ENCODE measurements at places on chromosomes 1 and 21.

DNA sequence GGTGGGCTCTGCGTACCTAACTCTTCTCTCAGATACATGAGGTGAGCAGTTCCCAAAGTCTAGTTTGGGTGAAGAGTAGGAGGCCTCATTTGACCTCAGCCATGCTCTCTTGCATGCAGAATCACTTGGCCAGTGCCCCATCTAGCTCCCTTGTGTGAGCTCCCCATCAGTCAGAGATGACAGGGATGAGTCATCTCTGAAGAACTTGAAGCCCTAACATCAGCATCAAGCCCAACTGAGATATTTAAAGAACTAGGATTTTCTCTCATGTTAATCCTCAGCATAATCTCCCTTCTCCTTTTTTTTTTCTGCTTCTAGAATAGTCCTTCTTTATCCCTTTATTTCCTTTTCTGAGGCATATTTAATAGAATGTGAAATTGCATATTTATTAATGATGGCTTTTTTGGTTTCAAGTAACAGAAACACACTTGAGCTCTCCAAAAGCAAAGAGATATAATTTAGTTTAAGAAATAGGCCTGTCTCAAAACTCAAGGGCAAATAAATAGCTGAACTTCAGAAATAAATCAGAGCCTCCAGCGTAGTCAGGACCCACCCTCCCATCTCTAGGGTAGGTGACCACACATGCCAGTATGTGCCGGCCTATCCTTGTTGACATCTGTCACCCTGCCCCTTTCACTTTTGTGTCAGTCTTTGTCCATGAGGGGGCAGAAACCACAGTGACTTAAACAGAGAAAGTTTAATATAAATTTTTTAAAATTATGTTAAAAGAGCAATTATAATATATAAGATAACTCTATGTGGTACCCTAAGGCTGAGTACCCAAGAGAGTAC lies 112.3 kb downstream of the TSEN15 start:
- no peak for DNase-seq

DNA sequence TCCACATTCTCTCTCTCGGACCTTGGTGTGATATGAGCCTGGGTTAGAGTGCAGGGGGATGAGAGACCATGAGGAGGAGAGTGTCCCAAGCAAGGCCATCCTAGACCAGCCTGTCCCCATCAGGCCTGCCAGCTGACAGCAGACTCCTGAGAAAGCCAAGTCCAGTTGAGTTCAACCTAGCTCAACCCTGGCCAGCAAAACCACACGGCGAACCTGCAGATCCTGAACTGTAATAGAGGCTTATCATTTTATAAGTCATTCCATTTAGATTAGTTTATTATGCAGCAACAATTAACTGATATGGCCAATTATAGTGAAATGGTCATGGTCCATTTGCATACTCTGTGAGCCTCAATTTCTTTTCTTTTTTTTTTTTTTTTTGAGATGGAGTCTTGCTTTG lies 36.4 kb upstream of the ARHGEF10L start:
- no peak for DNase-seq

- DNase-seq, result peak; percentile 75
These were observed 221.1 kb downstream of the NPHP4 start for GRCh38 chr1:5770981-5771765.

DNA sequence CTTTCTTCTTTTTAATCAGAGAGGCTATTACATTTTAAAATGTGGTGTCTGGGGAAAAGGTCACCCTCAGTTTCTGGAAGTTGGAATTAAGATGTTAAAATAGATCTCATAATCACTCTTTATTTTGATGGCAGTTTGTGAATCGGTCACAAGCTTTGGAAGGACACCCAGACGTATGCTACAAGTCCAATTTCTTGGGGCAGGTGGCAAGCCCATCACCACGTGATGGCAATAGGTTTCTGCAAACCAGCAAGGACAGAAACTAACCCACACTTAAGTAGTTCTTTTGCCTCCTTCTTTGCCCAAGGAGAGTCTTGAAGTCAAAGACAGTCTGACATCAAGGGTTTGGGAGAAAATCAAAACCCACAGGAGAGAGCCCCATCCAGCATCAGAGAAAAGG lies 72.9 kb downstream of the C1orf87 start:
- DNase-seq, result no peak

DNA sequence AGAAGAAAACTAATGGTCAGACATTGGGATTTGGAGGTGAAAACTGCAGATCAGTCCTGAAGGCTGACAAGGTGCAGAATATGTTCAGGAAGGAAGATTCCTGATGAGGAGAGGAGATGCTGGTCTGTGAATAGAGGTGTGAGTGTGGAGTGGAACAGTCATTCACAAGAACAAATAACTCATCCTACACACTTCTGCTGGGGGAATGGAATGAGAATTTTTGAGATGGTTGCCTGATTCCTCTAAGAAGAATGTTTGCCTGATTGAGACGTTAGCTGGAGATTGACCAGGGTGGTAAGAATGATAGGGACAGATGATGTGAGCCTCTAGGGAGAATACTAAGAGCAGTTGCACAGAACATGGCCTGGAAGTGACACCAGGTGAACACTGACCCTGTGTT lies 4.1 kb downstream of the S100A7 start:
- no peak for DNase-seq

DNA sequence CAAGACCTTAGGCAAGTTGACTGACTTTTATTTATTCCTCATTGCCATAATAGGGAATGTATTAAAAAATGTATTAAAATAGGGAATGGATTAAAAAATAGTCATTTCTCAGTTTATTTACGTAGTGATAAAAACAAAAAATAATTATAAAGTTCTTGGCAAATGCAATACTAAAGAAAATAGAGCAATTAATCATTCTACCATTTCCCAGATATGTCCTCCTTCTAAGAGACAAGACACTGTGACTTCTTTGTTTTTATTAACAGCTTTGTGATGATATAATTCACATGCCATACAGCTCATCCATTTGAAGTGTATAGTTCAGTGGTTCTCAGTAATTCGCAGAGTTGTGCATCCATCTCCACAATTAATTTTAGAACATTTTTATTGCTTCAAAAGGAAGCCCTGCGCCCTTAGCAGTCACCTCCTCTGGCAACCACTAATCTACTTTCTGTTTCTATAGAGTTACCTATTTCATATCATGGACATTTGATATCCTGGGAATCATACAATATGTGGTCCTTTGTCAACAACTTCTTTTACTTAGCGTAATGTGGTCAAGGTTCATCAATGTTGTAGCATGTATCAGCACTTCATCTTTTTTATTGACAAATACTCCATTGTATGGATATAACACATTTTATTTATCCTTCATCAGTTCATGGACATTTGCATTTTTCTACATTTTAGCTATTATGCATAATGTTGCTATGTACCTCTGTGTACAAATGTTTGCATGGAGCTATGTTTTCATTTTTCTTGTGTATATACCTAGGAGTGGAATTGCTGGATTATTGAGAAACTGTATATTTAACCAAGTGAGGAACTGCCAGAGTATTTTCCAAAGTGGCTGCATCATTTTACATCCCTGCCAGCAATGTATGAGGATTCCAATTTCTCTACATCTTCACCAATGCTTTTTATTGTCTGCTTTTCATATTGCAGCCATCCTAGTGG lies 5.6 kb downstream of the TBX19 start:
- DNase-seq, result no peak

DNA sequence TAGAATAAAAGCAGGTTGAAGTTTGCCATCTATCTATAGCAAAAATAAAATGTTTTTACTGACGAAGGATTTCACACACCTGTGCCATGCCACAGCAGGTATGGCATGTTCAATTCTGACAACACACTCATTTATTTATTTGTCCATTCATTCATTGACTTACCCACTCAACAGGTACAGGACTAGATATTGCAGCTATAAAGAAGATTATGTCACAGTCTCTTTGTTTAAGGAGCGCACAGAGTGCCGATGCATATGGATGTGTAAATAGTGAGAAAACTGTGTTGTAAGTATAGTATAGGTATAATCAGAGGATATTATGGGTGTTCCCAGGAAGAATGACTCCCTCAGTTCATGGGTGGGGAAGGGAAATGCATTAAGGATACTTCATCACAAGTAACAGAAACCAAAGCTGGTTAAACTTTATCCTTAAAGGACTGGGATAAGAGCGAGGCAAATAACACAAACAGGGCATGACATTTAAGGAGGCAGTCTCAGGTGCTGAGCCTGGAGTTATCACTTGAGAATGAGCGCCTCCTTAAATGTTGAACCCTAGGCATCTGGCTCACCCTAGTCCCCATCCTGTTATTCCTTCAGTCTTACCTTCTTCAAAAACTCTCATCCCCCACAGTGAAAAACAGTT lies 7.9 kb upstream of the ZRANB2 start:
- no peak for DNase-seq

DNA sequence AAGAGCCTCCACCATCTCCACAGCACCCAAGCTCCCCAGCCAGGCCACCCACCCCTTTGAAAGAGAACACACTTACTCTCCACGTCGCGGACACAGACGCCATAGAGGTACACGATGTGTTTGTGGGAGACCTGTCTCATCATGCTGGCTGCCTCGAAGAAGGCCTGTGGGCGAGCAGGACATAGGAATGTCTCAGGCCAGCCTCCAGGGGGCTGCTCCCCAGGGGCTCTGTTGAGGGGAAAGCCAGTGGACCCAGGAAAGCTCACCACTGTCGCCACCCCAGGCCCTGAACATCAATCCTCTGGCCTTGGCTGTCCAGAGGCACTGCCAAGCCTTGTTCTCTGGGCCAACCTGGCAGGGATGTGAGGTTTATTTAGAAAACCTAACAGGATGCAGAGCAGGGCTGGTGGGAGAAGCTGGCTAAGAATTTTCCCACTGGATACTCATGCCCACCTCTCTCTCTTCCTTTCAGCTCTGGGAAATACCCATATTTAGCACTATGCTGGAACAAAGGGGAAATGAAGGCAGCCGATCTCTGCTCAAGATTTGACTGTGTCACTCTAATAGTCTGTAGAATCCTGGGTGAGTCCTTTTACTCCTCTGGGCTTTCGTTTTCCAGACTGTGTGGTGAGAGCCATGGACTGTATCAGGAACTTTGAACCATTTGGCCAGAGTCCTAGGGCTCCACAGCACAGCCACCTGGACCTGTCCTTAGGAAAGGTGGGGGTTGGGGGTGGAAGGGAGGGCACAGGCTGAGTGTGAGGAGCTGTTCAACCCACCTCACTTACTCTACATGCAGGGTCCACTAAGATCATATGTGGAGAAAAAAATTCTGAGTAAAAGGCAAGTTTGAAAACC lies 101.9 kb downstream of the RAVER2 start:
- DNase-seq, result no peak

GRCh38 chr1:45585110-45585426 lies 1.2 kb downstream of the NASP start:
- no peak for DNase-seq

- DNase-seq, result no peak
These were observed 65.6 kb downstream of the GRIK3 start for GRCh38 chr1:36968730-36969129.

GRCh38 chr1:176879784-176880620 lies 284.5 kb downstream of the ASTN1 start:
- DNase-seq, result no peak

- no peak for DNase-seq
These were observed 163.2 kb upstream of the CAMK1G start for GRCh38 chr1:209420276-209420675.

DNA sequence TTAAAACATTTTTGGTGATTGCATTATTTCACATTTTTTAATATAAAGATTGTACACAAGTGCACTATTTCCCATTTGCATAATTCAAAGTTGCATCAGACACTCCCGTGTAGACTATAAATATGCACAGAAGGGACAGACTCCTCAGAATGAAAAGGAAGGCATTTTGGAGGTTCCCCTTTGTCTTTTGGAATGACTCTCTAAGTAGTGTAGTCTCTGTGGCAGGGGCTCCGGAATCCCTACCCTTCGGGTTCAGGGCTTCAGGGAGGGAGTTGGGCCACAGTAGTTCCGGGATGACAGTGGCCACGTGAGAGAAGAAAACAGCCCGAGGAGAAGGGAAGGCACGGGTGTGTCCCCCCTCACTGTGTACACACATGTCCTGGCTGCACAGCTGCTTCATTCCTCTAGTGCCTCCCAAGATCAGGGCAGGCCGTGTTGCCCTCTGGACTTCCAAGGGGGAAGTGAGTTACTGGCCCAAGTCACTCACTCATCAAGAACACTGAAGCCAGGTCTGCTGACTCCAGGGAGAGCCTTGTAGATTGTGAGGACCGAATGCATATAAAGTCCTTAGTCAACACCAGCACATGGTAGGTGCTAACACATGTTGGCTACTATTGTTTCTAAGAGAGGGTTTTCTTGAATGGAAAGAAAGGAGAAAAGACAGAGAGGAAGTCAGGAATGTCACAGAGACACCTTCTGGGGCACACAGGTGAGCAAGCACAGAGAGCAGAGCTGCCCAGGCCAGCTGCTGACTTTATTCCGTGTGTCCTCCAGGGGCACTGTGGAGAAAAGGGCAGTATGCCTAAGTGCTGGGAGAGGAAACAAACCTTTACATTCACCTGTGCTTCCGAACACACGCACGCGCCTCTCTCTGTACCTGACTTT lies 39.8 kb downstream of the LHX4 start:
- no peak for DNase-seq

GRCh38 chr1:67189953-67190352 lies 23.7 kb downstream of the IL23R start:
- DNase-seq, result no peak

DNA sequence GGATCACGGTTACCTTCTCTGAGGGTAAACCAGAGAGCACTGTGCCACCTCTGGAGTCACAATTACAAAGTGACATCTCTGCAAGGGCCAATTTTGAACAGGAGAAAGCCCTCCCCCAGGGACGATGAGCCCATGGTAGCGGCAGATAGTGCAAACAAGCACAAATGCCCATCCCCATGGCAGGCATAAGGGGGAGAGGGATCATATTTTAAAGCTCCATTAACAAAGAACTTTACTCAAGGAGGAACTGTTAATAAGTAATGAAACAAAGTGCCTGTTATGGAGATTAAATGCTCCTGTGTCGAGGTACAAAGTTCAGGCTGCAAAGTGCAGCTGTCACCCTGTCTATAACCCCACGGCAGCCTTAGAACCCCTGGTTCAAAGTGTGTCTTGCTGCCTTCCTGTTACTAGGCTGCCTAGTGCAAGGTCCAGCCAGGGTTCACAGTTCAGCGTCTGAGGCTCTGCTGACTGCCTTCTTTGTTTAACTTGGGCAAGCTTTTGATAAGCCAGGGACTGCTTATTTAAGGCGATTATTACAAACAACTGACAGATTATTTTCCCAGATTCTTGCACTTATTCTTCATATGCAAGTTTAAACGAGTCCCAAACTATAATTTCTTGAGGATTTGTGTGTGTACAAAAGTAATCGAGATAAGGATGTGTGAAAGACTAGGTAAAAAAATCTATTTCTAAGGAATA lies 75.7 kb upstream of the NRIP1 start:
- no peak for DNase-seq

GRCh38 chr1:237863234-237863633 lies 27.5 kb downstream of the ZP4 start:
- DNase-seq, result no peak

DNA sequence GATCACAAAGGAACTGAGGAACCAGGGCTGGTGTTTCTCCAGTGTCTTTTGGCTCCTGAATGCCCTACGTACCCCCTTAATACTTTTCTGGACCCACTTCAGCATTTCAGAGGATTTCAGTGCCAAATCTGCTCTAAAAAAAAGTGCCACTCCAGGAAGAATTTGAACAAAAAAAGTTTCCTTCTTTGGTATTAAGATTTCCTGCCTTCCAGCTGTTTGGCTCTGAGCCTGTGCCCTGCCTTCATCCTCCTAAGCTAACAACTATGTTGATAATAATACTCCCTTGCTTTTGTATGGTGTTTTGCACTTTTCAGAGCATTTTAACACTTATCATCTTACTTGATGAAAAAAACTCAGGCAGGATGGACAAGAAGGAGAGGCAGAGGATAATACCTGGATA lies 11.0 kb upstream of the RIMS3 start:
- no peak for DNase-seq

Data from Right ventricle myocardium inferior (tissue), 1 donor.